ENCODE measurements at places on chromosomes 3 and 15. TPM values are rescaled to one million over a fixed set of nuclear protein-coding genes. Genes with fewer than 3 reads are reported as not detected.

The XCR1 gene
- total RNA-seq: 0.43 TPM

The PIGZ gene
- total RNA-seq: 5.5 TPM

The IGF2BP2 gene
- 92.6 TPM for total RNA-seq

The C3orf49 gene
- not detected for total RNA-seq

The GOLGA8K gene
- 0.65 TPM for total RNA-seq

The TGM5 gene
- not detected for total RNA-seq

The ARHGAP31 gene
- total RNA-seq: 45.8 TPM

The TXNRD3 gene
- total RNA-seq: 17.0 TPM

DNA sequence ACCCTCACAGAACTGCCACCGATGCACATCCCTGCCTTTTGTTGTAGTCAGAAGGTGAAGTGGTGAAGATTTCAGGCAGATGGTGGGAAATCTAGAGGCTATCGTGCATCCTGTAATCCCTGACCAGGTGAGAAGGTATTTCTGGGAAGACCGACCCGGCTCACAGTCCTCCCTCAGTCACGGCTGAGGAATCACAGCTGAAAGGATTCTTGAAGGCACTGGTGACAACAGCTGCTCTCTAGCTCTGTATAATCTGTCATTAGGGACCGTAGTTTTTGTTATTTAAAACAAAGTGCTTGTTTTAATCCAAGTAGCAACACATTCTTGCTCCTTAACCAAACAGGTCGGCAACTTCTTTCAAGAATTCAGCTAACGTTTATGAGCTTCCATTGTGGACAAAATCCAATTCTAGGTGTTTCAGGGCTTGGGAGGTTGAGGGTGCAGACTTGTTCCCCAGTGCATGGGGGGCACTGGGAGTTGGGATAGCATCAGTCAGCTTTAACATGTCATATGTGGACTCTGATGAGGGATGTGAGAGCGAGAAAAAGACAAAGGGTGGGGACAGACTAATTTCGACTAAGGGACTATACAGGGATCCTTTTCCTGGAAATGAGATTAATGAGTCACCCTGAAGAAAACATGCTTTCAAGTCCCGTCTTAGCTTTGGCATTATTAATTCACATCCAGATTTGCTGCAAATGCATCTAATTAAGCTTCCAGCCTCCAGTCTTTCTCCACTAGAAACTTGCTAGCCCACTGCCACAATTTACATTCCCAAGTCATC is 141.0 kb upstream of the RASGRP1 start:
- no peak for DNase-seq

GRCh38 chr3:105559856-105560255 is 193.1 kb downstream of the ALCAM start:
- no peak for DNase-seq

- DNase-seq: no peak
Measured at GRCh38 chr15:92687746-92688145, 32.2 kb upstream of the FAM174B start.

DNA sequence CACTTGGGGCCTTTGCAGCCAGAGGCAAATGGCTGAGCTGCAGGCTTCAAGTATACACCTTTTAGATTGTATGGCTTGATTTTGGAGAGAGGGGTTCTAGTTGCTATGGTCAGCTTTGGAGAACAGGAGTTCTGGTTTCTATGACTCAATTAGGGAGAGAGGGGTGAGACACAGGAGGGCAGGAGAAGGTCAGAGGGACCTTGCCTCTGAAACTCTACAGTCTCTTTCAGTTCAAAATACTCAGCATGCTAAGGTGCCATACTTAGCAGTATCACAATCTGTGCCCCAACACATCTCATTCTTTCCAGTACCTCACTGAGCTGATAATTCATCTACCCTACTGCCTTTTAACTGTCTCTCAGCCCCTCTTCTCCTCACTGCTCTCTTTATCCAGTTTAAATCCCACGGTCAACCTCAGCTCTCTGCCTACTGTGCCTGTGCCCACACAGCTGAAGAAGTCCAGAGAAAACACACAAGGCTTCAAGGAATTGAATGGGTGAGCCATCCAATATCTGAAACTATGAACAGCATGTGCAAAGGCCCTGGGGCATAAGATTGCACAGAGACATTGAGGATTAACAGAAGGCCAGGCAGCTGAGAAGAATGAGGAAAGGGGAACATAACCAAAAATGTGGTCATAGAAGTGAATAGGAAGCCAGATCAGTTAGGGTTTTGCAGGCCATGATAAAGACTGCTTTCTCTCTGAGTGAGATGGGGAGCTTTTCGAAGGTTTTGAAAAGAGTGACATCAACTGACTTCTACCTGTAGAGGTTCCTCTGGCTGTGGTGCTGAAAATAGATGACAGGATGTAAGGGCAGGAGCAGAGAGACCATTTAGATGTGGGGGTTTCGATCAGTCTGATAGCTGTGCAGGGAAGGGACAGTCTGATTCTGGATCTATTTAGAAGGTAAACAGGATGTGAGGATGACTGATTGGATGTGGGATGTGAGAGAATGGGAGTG is 54.5 kb upstream of the C3orf80 start:
- DNase-seq: no peak

GRCh38 chr3:11661827-11662226 is 18.1 kb upstream of the VGLL4 start:
- peak; percentile 43 for DNase-seq

GRCh38 chr3:55426486-55426885 is 60.6 kb downstream of the WNT5A start:
- DNase-seq: no peak

DNA sequence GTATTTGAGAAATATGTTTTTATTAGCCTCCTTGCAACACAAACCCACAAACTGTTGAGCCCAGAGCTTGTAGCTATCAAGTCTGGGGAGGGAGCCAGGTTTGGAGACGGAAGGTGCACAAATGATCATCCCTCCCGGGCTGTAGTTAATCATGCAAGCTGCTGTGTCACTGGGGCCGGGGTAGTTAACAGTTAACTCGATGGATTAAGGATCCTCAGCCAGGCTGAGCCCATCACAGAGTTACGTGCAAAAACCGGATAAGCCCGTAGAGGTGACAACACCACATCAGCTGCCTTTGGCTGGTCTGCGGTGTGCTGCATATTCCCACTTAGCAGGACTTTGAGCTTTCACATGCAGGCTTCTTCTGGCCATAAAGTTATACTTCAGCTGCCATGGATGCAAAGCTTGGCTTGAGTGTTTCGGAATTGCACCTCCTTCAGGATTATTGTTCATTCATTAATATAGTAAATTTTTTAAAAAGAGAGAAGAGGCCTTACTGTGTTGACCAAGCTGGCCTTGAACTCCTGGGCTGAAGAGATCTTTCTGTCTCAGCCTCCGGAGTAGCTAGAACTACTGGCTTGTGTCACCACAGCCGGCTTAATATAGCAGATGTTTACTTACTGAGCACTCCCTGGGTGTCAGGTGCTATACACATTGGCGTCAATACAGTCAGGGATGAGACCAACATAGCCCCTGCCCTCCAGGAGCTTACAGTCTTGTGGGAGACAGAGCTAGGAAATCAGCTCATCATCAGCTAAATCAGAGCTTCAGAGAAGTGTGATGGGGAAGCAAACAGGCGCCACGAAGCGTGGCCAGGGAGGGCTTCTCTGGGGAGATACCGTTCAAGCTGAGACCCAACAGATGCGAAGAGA is 226.8 kb upstream of the BHLHE40 start:
- DNase-seq: no peak

- DNase-seq: no peak
Measured at GRCh38 chr3:72595927-72596610, 252.2 kb downstream of the SHQ1 start.

- no peak for DNase-seq
Measured at GRCh38 chr3:42053476-42053875, 37.7 kb upstream of the TRAK1 start.

GRCh38 chr3:190064112-190064511 is 56.6 kb downstream of the P3H2 start:
- no peak for DNase-seq

GRCh38 chr3:170154569-170155143 is 26.9 kb downstream of the PHC3 start:
- DNase-seq: no peak

- DNase-seq: no peak
Measured at GRCh38 chr3:100151024-100151707, 36.9 kb upstream of the FILIP1L start.

Data from lung (tissue), 17 donors.